DND-41 (cell line): ENCODE measurements at places on chromosomes 16 and 17.

DNA sequence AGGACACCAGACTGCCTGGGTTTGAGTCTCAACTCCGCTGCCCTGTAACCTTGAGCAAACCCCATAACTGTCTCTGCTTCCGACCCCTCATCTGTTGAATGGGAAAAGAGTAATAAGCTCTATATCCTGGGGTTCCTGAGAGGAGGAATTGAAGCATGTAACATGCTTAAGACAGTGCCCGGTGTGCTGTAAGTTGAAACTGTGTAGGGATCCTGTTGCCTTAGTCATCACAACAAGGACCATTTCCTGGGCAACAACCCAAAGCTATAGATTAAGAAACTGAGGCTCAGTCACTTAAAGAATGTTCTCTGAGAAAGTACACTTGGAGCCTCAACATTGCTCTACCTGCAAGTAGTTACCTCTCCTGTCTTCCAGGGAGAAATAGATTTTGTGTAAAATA is 23.0 kb downstream of the CDH13 start:
- DNase-seq: no peak

DNA sequence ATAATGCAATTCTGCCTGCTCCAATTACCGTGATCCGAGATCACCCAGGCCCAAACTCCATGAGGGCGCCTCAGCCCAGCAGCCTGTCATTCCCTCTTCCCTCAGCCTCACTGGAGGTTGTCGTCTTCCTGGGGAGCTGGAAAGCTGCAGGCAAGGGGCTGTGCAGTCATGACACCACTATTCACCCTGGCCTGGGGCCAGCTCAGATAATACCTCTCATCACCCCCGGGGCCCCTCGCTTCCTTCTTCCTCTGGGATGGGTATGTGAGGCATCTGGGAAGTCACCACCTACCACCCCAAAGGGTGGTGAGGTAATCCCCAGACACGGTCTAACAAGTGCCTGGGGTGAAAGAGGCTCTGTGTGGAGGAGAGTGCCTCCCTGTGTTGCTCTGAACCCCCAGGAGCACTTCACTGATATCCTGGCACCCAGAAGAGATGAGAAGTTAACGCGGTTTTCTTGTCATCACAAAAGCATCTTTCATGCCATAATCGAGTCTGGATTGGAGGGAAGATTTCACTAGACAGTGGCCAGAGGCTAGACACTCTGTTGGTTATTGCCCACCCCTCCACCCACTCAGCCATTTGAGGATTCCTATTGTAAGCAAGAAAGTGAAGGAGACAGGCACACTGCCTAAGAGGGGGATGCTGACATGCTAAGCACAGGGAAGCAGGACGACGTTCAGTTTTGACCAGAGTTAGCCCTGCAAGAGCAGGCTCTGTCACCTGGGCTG is 18.4 kb downstream of the CFAP20 start:
- DNase-seq: no peak

DNA sequence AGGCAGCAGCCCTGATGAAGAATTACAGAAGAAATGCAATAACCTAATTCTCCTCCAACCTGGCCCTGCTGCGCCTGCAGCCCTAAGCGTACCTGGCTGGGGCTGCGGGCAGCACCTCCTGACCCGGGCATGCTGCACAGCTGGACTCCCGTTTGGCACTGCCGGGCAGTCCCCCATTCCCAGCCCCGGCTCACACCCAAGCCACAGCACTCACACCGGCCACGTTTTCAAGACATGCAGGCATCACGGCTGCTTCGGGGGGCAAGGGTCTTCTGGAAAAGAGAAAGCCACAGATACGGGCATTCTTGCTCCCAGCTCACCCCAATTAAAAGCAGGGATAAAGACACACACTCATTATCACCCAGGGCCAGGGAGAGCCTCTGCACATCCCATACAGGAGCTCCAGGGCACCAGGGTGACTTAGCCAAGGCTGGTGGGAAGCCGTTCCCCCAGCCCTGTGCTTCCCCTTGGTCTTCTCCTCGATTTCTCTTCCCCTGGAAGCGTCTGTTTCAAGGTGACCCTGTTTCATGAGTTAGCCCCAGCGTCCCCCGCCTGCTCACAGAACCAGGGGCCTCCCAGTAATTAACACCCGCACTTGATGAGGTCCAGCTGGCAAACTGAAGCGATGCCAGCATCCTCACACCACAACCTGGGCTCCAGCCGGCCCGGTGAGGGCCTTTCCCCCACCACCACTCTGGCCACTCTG is 216.7 kb downstream of the C16orf78 start:
- no peak for DNase-seq

DNA sequence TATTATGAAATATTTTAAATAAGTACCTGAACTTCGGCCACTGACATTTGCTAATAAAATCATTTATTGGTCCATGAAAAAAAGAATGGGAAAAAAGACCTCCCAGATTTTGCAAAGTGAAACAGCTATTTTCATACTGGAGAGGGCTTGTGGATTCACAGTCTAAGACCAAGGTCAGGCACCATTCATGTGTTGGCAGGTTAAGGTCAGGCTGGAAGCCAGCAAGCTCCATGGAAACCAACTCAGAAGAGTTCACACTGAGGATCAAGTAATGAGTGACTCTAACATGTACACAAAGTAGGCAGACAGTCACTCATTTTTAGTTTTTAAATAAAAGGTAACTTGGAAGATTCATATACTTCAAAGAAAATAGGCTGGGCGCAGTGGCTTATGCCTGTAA is 3.4 kb downstream of the DNAJA2 start:
- DNase-seq: no peak

- no peak for DNase-seq
Measured at GRCh38 chr17:63984236-63984635, 11.5 kb upstream of the SCN4A start.

- no peak for DNase-seq
Measured at GRCh38 chr16:54359081-54359480, 72.5 kb upstream of the IRX3 start.

DNA sequence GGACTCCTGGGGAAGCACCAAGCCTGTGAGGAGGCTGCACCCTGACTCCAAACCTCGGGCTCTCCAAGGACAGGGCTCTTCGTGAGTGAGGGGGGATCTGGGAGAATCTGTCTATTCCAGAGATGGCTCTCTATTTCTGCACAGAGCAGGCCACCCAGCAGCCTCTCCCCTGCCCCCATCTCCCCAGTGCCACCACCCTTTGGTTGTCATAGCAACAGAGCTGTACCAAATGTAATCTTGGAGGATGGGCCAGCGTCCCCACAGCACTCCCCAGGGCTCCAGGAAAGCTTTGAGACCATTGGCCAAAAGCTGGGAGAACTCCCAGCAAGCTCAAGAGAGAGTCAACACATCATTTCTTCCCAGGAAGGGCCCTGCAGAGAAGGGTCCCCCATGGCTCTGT is 49.3 kb downstream of the ABCC12 start:
- no peak for DNase-seq

DNA sequence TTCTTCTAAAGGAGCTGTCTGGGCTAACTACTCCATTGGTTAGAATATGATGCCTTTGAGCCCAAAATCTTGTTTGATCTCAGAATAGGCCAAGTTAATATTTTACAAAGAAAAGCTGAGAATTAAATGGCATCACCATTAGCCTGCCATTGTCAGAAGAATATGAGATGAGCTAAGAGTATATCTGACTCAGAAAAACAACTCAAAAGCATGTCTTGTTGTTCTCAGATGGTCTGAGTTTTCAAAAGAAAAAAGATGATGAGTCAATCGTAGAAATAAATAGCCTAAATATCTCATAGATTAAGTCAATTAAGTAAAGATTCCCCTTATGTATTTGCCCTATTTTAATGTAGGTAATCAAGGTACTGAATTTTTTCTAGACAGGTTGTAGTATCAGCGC is 197.1 kb upstream of the TBX2 start:
- DNase-seq: no peak

- peak; percentile 26 for DNase-seq
Measured at GRCh38 chr16:30491744-30492308, 19.3 kb downstream of the ITGAL start.

DNA sequence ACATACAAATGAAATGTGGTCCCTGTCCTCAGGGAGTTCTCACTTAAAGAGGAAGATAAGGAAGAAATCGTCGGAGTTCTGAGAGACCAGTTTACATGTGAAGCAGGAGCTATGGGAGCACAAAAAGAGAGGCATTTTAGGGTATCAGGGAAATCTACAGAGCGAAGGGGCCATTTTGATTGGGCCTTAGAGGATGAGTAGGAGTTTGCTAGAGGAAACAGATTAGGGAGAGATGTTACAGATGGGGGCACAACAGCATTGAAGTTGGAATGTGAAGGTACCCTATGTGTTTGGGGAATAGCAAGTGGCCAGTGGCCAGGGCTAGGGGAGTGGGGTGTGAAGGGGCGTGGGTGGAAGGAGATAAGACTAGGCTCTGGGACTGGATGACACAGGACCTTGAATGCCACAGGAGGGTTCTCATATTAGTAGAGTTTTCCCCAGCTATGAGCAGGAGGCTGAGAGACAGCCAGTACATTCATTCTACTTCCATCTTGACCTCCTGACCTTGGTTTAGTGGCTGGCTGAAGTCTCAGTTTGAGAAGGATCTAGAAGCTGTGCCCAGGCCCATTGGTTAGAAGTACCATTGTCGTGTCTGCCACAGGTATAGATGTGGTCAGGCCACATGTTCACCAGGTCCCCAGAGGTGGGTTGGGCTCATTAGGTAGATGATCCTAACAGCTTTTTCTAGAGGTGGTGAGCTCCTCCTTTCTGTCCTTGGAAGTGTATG is 34.8 kb downstream of the CPNE2 start:
- no peak for DNase-seq

- no peak for DNase-seq
Measured at GRCh38 chr17:74526681-74527080, 4.6 kb downstream of the CD300LB start.
